Activated naive CD4-positive, alpha-beta T cell treated with anti-CD3 and anti-CD28 coated beads for 36 hours (primary cell): ENCODE measurements at places on chromosomes 16 and 17.

DNA sequence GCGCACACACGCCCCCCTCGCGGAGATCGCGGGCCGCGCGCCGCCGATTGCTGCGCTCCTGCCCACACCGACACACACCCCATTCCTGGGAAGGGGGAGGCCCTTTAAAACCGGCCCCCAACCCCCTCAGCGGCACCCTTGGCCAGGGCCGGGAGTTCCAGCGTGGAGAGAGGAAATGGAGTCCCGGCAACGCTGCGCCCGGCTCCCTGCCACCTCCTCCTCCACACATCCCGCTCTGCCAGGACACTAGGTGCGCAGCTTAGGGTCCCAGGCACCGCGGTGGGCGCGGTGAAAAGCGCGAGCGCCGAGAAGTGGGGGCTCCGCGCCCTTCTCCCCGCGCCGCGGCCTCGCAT, 397 bp downstream of the CDC42EP4 start:
- no peak for DNase-seq

GRCh38 chr16:55628306-55628968, 27.4 kb upstream of the SLC6A2 start:
- no peak for DNase-seq

DNA sequence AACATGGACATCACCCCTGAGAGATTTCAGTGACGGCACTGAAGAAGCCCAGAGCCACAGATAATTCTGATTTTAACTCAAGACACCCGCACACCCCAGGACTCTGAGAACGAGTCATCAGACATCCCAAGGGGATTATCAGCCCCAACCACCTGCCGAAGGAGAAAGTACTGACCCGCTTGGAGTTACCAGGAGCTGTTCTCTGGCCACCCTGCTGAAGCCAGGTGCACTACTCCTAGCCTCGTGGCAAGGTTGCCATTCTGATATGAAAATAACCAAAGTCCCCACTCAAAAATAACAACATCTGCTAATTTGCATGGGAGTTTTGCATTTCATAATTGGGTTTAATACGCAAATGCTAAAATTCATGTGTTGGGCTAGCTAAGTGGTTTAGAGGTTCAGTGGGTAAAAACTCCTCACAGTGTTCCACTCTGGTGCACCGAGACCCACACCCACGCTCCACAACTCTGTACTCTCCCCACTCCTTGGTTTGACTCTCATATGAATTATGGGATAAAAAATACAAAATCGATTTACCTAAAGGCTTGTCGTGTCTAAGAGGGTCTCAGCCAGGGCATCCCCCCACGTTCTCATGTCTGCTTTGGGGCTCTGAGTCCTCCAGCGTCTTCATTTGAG, 143.0 kb upstream of the NOL11 start:
- DNase-seq = no peak

GRCh38 chr16:3745751-3746355, 28.5 kb upstream of the TRAP1 start:
- DNase-seq = no peak

GRCh38 chr17:57788725-57789124, 43.6 kb upstream of the CCDC182 start:
- no peak for DNase-seq

- DNase-seq = no peak
These were observed 704 bp downstream of the ASIC2 start for GRCh38 chr17:33292201-33292980.
